ENCODE measurements at places on chromosomes 16 and 17.

DNA sequence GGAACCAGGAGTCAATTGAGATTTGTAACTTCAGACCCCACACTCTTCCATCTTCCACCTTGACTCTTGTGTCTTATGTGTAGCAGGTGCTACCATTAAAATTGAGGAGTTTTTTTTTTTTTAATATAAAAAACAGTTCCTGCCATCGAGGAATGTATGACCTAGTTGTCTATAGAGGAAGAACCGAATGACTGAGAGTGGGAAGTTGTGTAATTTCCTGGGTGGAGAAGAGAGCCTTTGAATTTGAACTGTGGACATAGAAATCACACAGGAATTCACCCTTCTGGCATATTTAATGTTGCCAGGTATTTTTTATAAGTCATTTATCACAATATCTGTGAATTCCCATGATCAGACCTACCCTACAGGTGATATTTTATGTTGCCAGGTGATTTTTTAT lies 22.0 kb downstream of the SP2 start:
- DNase-seq, result no peak

DNA sequence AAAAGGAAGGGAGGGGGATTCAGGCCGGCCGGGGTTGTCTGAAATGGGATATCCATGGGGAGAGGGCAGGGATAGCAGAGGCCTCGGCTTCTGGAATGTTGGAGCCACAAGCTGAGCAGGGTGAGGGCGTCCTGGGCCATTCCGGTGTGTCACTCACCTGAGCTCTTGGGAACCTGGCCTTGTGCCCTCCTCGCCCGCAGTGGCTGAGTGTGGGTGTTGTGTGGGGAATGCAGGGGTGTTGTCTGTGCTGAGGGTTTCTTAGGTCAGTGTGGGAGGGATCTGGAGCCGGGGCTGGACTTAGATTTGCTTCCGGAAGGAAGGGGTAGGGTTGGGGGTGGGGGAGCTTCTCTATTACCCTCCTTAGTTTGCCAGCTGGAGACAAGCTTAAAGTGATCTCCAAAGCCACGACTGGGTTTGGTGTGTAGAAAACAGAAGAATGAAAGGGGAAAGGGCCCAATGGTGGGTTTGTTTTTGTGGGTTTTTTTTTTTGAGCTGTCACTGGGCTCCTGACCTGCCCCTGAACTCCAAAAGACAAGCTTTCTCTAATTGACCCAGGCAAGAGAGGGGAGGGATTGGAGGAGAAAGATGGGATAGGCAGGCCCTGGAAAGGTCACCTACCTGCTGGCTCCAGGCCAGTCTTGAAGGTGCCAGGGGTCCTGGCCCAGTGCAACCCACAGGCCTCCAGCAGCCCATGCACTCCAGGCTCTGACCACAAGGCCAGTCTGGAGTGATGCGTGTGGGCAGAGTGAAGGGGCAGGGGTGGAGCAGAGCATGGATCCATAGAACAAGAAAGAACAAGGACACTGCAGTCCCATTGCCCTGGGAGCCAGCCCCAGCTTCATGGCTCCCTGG lies at the start of gene SULT1A2:
TSS of gene SULT1A2 (minus strand) at position 211 of the 852 bp plus-strand sequence. CDS start 1,120 bp downstream, outside the sequence.
- DNase-seq, result no peak

DNA sequence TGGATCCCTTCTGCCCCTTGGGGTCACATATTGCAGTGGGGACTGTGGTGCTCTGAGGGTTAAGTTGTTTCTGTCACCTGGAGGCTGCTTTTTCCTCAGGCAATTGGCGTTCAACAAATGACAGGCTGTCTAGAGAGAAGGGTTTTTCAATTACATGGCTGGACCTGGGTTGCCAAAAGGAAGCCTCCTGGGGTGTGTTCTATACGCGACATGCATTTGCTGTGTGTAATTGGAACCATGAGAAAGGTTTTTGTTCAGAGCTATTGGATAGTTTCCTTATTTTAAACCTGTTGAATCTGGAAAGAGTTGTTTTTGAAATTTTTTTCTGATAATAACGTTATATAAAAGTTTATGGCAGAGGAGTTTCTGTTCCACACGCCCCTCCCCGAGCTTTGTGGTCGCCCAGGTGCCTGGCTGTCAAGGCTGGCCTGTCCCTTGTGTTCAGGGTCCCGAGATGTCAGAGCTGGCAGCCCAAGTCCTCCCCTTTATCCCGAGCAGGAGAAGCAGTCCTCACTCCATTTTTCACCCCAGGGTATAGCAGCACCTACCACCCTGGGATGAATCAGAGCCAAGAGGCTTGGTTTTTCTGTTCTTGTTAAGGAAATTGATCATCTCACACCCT lies 26.1 kb upstream of the ZNF750 start:
- no peak for DNase-seq

- no peak for DNase-seq
These were observed 161.0 kb downstream of the C16orf95 start for GRCh38 chr16:87156195-87156594.

GRCh38 chr17:72488555-72489271 lies 367.9 kb downstream of the SOX9 start:
- DNase-seq, result no peak

DNA sequence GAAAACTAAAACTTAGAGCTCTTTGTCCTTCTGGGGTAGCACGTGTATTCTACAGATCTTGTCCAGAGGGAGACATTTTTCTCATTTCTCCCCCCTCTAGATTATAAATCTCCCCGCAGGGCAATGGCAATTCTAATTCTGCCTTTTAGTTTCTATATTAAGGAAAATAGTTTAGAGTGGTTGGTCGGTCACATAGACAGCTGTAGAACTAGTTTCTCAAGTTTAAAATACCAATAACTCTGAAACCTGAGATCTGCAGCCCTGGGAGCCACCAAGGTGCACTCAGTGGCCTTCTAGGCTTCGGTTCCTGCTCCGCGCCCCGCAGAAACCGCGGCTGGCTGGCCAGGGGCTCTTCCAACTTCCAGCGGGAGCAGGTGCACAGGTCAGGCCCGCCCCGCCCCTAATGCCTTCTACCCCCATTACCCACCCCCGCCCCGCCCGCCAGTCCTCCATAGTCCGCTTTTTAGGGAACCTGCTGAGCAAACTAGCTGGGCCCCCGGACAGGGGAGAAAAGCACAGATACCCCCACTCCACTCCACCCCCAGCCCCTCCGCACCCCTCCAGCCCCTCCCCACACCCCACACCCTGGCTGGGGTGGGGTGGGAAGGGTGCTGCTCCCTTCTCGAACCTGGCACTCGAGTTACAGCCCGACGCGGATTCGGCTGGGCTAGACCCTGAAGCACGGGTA lies 431 bp downstream of the SLFN11 start:
- DNase-seq, result peak; percentile 14

DNA sequence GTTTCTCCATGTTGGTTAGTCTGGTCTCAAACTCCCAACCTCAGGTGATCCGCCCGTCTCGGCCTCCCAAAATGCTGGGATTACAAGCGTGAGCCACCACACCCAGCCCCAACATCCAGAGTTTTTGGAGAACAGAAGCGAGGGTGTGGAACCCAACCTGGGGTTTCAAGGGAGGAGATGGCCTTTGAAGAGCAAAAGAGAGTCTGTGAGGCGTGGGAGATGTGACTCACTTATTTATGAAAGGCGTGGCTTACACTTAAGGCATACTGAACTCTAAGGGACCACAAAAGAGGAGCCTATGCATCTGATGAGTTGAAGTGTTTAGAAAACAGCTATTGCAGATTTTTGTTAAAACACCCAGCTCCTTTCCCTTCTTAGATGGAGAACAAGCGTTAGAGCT lies 18.9 kb downstream of the ARSG start:
- no peak for DNase-seq

GRCh38 chr17:41254861-41255260 lies 323 bp upstream of the KRTAP9-9 start:
- DNase-seq, result no peak

DNA sequence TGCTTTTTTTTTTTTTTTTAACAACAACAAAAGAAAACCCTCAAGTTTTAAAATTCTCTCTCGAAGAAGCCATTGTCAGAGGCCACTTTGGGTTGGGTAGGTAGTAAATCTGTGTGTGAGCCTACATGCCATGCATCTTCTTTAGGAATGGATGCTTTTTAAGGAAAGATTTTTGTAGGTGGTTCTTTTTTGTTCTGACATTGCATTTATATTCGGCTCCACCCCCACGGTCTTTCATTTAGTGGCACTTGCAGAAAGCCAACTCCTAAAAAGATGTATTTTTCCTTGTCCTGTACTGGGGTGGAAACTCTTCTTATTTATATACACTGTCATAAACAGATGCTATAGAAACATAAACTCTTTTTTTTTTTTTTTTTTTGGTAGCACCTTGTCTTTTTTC lies 35.1 kb downstream of the KCNJ2 start:
- DNase-seq, result no peak

GRCh38 chr17:51699303-51699702 lies 439.0 kb downstream of the UTP18 start:
- DNase-seq, result no peak

- no peak for DNase-seq
These were observed 27.1 kb upstream of the SCNN1B start for GRCh38 chr16:23274968-23275367.

- DNase-seq, result no peak
These were observed 38.5 kb upstream of the MYOCD start for GRCh38 chr17:12627177-12627629.

- no peak for DNase-seq
These were observed 51.6 kb downstream of the PMP22 start for GRCh38 chr17:15213381-15214087.

- DNase-seq, result no peak
These were observed 28.7 kb downstream of the TAC4 start for GRCh38 chr17:49819138-49819537.

GRCh38 chr17:14752011-14752410 lies 451.1 kb downstream of the HS3ST3B1 start:
- no peak for DNase-seq

- DNase-seq, result no peak
These were observed 66.2 kb upstream of the BRD7 start for GRCh38 chr16:50434872-50435478.

DNA sequence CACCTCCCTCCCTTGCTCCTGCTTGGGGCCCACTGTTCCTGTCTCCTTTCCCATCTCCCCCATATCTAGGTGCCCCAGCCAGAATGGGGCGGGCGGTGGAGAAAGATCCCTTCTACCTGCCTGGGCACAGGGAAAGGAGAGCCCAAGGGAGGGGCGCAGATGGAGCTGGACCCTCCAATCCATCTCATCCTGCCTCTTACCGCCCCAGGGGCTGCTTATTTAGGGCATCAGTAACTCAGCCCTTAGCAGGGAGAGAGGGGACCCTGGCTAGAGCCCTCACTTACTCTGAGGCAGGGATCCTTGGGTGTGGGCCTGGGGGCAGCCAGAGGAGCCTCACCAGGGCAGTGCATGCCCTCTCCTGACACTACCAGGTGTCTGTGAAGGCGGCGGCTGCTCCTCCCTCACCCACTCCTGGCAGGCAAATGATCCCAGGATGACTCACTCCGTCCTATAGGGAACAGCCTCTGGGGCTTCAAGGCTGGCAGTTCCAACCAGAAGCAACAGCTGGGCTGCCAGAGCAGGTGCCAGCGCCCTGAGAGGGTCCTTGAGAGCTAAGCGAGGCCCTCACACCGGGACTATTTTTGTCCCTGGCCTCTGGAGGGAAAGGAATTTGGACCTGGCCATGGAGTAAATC lies 16.3 kb upstream of the BCAR1 start:
- no peak for DNase-seq

- no peak for DNase-seq
These were observed 84.9 kb upstream of the CBX4 start for GRCh38 chr17:79923974-79924638.

- DNase-seq, result no peak
These were observed 18.9 kb upstream of the MAP3K14 start for GRCh38 chr17:45335721-45336120.

DNA sequence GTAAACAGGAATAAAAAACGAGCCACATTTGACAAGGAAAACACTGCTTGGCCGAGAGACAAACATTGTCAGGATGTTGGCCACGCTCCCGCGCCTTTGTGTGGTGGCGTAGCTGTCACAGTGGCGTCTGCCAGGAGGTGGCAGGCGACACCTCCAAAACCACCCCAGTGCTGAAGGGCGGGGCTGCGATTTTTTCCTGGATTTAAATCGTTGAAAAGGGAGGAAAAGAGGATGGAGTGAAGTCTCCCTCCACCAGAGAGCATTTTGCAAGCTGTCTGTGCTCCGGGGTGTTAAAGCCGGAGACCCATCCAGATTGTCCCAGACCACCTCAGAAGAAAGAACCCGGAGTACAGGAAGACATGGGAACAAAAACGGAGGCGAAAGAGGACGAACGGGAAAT lies 12.7 kb downstream of the MRM3 start:
- DNase-seq, result peak; percentile 72

DNA sequence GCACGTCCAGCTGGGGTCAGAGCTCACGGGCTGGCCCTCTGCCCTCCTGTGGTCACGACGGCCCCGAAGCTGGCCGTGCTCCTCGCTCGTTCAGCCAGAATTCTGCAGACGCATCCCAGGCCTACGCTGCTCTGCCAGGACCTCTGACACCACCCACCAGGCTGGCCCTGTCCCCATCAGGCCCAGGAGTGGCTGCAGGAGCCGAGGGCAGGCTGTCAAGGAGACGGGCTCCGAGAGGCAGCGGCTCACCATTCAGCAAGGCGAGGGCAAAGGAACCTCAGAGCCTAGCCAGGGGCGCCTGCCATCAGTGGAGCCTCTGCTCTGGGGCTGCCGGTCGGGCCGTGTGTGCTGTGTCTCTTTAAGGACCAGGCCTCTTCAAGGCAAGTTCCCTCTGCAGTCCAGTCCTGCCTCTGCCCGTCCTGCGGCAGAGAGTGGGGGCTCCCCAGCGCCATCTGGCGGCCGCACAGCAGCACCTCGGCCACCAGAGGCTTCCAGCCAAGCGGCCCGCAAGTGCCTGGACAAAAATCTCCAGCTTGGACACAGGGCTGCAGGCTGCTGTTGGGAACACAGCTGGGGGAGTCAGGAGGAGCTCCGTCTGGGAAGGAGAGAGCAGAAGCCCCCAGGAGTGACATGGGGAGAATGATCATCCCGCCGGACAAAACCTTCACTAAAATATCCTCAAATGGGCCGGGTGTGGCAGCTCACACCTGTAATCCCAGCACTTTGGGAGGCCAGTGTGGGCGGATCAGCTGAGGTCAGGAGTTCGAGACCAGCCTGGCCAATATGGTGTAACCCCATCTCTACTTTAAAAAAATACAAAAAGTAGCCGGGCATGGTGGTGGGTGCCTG lies 7.4 kb upstream of the ABR start:
- no peak for DNase-seq

- DNase-seq, result no peak
These were observed 50.6 kb downstream of the MED13 start for GRCh38 chr17:62014526-62014925.

DNA sequence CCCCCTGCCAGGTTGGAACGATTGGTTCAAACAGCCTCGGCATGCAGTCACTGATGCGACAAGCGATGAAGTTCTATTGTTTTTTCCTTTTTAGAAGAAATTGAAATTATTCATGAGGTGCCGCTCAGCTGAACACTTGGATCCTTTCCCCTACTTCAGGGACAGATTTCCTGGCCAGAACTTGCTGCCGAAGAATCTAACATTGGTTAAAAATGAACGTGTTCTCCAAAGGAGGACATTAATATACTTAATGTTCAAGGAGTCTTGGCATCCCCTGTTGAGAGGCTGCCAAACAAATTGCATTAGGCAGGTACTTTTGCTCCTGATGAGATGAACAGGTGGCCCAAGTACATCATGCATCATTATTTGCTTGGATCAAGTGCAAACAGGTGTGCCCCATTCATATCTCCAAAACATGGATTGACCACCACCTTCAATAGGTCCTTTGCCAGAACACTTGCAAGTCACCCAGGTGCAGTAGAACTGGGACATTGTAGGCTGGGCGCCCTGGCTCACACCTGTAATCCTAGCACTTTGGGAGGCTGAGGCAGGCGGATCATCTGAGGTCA lies 437.2 kb downstream of the HAPSTR1 start:
- DNase-seq, result no peak

- no peak for DNase-seq
These were observed 885.8 kb downstream of the KCNJ2 start for GRCh38 chr17:71055128-71055527.

GRCh38 chr16:31351246-31351941 lies 3.6 kb upstream of the ITGAX start:
- no peak for DNase-seq
